ENCODE measurements at places on chromosomes 13 and 19. TPM values are rescaled to one million over a fixed set of nuclear protein-coding genes. Genes with fewer than 3 reads are reported as not detected.
A peak's percentile ranks its signal among the peaks of the same experiment; 100 is the strongest.

Gene C19orf73
- total RNA-seq: 3.8 TPM

DNA sequence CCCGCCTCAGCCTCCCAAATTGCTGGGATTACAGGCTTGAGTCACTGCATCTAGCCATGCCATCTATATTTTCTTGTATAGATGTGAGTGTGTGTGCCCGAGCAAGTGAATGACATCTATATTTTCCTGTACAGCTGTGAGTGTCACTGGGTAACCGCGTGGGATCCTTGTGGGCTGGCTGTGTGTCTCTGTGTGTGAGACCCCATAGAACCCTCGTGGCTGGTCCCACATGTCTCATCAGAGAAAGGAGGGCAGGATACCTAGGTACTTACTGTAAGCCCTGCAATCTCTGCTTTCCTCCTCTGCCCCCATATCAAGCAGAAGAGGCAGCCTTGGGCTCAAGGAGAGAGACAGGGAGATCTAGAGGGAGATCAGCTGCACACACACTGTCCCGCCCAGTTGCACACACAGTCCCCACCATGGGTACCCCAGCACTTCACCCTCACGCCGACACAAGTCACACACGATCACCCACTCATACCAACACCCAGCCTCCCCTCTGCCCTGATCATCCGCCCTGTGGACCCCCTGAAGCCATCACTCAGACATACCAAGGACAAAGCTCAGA is 655 bp downstream of the DENND1C start:
- H3K36me3 ChIP-seq: no peaks in the 10 kb centered on the region
- H3K27me3 ChIP-seq: peaks cover 11% of the 10 kb centered on the region
- H3K4me3 ChIP-seq: no peak overlapping the region
- DNase-seq: no peak
- H3K4me1 ChIP-seq: peaks cover 10% of the 10 kb centered on the region
- no peak overlapping the region for H3K27ac ChIP-seq

DNA sequence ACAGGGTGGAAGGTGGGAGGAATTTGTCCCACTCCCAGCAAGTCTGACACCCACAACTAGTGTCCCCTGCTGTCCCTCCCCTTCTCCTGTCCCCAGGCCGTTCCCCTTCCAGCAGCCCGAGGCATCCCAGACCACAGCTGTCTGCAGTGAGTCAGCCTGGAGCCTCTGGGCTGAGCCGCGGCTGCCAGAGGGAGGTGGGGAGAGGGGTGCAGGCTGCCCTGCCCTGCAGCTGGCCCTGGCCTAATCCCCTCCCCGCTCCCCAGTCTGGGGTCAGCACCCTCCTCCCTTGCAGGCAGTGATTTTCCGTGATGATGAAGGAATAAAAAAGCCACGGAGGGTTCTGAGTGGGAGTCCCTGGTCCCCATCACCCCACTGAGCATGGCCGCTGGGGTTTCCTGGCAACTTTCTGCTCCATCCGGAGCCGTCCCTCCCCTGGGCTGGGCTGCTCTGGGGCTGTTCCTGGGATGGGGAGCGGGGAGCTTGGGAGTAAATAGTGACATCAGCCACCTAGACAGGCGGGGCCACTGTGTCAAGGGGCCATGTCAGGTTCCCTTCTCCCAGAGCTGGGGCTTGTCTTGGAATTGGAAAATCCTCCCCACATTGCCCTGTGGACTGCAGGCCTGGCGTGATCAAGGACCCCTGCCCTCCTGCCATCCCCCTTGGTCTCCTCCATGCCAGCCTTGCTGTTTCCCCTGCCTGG is 16.8 kb downstream of the SPC24 start:
- peak overlapping the region; percentile 77 for H3K27ac ChIP-seq
- no peaks in the 10 kb centered on the region for H3K36me3 ChIP-seq
- H3K27me3 ChIP-seq: no peaks in the 10 kb centered on the region
- H3K4me3 ChIP-seq: no peak overlapping the region

DNA sequence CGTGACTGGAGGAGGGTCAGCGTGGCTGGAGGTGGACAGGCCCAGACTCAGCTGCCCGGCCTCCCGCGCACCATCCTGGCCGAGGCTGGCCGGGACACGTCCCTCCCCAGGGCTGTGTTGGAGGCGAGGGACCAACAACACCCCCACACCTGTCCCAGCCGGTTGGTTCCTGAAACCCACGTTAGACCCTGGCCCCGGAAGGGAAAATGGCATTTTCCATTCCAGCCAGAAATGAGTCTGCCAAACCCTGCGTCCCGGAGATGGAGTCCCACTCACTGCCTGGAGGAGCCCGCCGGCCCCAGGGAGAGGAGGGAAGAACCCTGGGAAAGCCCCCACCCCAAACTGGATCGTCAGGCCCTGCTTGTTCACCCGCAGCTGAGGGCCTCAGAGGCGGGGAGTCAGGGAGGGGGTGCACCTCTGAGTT is 4.8 kb upstream of the WDR18 start:
- no peak for DNase-seq
- no peak overlapping the region for H3K27ac ChIP-seq
- H3K4me1 ChIP-seq: peaks cover 13% of the 10 kb centered on the region
- H3K27me3 ChIP-seq: no peaks in the 10 kb centered on the region
- no peak overlapping the region for H3K4me3 ChIP-seq

GRCh38 chr13:110624766-110625756 is 9.7 kb downstream of the NAXD start:
- H3K36me3 ChIP-seq: peaks cover 22% of the 10 kb centered on the region
- no peaks in the 10 kb centered on the region for H3K27me3 ChIP-seq
- no peaks in the 10 kb centered on the region for H3K4me1 ChIP-seq

All from thyroid gland (tissue), 4 donors.